ENCODE measurements at places on chromosomes 11 and 22.

DNA sequence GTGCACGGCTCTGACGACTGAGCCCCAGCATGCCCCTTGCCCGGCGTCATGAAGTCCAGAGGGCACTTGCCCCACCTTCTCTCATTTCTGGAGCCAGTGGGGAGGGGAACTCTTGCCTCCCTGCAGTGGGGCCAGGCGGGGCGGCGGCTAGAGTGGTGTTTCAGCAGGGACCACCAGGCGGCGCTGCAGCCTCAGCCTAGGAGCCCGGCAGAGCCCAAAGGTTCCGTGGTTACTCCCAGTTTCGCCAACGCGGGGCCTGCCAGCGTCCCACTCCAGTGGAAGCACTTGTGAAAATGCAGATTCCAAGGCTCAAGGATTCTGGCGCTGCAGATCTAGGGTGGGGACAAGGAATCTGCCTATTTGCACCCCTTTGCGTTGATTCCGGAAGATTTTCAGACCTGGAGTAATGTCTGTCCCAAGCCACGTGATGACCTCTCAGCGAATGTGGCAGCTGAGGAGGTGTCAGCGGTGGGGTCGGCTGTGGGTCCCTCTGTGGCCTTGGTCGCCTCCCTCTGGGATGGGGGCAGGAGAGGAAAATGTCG lies 55.7 kb downstream of the CD82 start:
- peak; percentile 82 for DNase-seq

- peak; percentile 32 for DNase-seq
These were observed 423.7 kb downstream of the BRD1 start for GRCh38 chr22:49404020-49404419.

- no peak for DNase-seq
These were observed 114.1 kb downstream of the STIM1 start for GRCh38 chr11:3969613-3970012.

DNA sequence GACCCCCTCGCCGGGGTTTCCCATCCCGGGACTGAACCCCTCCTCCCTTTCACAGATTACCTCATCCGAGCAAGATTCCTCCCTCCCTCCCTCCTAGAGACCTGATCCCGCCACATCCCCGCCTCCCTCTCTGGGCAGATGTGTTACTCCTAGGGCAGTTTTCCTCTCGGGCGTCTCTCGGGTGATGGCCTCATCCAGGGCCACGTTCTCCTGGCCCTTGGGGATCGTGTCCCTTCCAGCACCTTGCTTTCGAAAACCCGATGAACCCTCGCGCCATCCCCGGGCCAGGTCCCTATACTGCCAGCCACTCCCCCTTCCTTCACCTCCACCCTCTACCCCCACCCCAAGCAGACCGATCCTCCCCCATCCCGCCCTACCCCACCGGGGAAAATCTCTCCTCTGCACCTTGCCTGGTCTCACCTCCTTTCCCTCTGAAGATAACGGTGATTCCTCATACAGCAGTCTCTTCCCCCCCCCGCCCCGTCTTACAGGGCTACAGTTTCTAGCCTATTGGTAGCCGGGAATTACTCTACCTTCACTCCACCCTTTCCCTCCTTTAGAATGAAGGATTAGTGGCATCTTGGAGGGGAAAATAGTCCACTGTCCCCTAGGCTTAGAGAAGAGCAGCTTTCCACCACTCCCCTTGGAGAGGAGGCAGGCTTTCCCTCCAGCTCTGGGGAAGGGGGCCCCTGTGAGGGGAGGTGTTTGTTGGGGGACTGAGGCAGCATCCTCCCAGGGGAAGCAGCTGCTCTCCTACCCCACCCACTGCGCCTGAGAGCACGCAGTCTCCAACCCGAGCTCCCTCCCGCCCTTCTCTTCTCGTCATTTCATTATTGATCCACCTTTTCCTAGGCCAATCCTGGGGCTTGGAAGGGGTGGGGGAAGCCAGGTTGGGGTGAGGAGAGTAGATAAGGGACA lies 1.2 kb downstream of the KMT2A start:
- DNase-seq, result peak; percentile 67

DNA sequence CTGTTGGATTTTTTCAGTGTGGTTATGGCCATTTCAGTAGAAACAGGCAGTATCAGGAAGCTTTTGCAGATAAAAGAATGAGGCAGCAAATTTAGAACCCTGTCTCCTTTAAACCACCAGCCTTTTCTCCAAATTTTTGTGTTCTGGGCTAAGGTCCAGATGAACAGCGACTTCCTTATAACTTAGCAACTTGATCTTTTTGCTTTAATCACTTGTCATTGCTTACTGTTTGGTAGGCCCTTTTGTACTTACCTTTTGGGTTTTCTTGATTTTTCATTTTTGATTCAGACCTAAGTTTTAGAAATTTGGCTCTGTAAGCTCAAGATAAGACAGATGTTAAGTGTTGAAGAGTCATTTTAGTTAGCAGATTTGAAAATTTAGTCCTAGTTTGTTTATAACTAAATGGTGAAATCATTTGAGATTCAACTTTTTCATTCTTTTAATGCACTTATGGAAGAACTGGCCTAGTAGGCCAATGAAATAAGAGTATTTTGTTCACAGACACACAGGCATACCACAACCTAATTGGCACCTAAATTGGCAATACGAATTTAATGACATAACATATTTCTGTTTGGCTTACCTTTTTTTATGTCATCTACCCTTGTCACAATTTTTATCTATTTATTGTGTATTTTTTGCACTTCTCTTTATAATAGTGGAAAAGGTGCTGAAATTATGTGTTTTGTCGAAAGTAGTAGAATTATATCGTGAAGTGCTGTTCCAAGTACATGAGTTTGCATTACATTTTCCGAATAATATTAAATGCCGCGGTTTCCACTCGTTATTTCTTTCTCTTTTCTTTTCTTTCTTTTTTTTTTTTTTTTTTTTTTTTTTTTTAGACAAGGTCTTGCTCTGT lies 2.1 kb downstream of the RTN3 start:
- DNase-seq, result no peak

DNA sequence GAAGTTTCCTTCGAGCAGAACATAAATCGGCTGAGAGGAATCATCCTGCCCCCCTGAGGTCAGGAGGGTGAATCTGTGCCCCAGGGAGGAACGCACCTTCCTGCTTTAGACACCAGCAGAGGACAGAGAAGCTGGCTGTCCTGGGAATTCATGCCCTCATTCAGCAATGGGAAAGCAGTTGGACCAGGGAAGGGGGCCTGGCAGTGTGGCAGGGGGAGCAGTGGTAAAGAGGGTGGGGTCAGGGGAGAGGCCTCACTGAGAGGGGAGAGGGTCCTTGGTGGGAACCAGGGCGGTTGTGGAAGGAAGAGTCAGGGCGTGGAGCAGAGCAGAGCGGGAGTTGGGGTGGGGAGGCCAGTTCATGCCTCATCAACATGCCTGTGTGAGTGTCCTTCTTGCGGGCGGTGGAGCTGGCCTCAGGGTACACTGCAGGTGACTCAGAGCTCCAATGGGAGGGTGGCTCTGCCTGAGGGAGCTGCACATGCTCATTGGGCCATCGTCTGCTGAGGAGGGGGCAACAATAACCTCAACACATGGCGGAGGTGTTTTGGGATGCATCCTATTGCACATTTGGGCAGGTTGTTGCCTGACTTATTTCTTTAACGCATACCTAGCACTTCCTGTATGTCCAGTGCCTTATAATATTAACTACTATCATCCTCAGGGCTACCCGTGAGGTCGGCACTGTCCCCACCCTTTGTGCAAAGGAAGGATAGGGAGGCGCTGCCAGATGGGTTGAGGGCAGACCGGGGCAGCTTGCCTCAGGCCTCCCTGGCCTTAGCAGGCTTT lies 23.2 kb downstream of the MED15 start:
- DNase-seq, result no peak

DNA sequence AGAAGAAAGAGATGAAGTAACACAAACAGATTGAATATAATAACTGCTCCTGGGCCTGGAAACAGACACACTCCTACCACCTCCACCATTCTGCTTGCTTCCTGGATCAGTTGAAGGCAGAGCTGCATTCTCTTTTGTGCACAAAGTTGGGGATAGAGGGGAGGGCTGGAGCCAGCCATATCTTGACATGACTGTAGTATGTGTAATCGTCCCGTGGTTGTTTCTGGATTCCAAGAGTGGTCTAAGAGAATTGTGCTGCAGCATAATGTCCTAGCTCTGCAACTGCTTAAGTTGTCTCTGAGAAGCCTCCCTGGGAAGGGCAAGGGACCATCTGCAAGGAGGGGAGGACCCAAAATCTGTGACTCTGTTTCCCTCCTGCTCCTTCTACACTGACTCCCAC lies 3.2 kb downstream of the CRY2 start:
- no peak for DNase-seq

GRCh38 chr22:37228106-37229011 lies 15.7 kb downstream of the RAC2 start:
- DNase-seq, result peak; percentile 74

DNA sequence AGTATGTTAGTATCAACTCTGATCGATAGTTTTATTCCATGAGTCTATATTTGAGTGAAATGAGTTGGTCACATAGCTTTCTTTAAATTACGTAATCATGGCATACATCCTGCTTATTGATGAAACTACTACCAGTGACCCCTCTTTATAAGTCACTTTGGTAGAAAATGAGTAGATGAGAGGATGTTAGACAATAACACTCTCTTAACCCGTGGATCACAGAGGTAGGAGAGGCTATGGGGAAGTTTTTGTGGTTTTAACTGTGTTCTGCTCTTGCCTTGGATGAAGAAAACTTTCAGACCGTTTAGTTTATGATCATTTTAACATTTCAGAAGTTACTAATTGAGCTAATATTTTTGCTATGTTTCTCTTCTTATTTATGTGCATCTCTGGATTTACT lies 34.0 kb downstream of the TBCEL start:
- no peak for DNase-seq

GRCh38 chr22:49692499-49693225 lies 135.0 kb downstream of the BRD1 start:
- DNase-seq, result peak; percentile 55

- no peak for DNase-seq
These were observed 119.6 kb downstream of the NAV2 start for GRCh38 chr11:19832086-19832750.

DNA sequence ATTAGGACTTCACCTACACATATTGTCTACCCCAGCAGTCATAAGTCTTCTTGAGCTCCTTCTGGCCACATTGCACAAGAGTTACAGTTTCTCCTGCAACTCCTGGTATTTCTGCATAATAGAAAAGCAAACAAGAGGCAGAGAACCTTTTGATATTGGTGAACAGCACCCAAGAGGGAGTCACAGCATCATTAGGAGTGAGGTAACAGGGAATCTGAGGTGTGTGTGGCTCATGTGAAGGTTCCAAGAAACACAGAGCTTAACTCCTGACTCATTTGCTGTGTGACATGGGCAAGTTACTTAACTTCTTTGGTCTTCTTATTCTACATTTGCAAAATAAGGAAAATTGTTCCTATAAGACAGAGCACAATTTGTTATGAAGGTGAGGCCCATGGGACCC lies 374.6 kb downstream of the INSC start:
- DNase-seq, result no peak

GRCh38 chr22:45477366-45478107 lies 25.1 kb upstream of the FBLN1 start:
- no peak for DNase-seq

DNA sequence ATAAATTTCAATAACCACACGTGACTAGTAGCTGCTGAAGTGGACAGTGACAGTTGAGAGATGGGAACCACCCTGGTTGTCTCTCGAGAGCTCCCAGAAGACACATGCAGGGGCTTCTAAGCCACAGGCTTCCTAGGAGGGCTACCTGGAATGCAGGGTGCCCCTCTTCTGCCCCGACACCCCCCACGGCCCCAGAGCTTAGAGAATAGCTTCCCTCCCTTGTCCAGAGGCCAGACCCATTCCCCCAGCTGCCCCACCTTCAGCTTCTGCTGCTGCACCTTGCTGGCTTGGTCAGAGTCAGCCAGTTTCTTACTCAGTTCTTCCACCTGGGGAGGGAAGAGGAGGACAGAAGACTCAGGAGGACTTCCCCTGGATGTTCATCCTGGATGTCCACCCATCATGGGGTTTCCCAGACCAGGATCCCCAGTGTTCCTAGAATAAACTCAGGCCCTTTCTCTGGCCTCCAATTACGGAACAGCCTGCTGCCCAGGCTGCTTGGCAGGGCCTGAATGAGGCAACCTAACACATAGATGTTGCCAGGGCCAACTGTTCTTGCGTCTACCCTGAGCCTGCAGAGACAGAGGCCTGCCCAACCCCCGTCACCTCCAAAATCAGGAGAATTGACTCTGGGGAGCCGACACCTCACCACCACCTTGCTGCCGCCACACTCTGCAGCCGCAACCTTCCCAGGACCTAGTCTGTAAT lies 12.0 kb downstream of the IL18BP start:
- DNase-seq, result peak; percentile 50

- DNase-seq, result no peak
These were observed 60.5 kb upstream of the SLC5A12 start for GRCh38 chr11:26782220-26782965.

GRCh38 chr11:130671801-130672700 lies 223.6 kb downstream of the ADAMTS15 start:
- no peak for DNase-seq

GRCh38 chr11:95829580-95830259 lies 39.4 kb downstream of the CEP57 start:
- DNase-seq, result no peak

- no peak for DNase-seq
These were observed 32.4 kb downstream of the MCM5 start for GRCh38 chr22:35432228-35432905.

DNA sequence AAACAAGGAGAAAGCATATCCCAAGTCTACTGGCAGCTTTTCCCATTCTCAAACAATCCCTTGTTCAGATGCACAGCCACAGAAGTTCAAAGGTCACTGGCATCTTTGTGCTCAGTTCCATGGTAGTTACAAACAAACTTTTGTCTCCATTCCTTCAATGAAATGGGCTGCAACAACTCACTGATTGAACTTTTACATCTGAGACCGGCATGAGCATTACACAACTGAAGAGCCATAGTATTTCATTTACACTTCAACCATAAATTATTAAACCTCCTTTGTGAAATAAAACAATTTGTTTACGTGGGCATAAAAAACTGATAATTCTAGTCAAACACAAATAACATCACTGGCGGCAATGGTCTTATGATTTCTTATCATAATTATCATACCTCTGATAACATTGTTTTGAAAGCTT lies 67.8 kb upstream of the ARHGAP32 start:
- DNase-seq, result no peak

GRCh38 chr11:41085123-41085522 lies 374.3 kb downstream of the LRRC4C start:
- DNase-seq, result no peak

All from activated CD8-positive, alpha-beta memory T cell treated with anti-CD3 and anti-CD28 coated beads for 24 hours (primary cell).